ENCODE measurements at places on chromosomes 3 and 15. TPM values are rescaled to one million over a fixed set of nuclear protein-coding genes. Genes with fewer than 3 reads are reported as not detected.

MYZAP gene
- total RNA-seq: 5.8 TPM

RTP1 gene
- total RNA-seq: not detected

TM4SF4 gene
- 0.91 TPM for total RNA-seq

RFTN1 gene
- 3.9 TPM for total RNA-seq

DNA sequence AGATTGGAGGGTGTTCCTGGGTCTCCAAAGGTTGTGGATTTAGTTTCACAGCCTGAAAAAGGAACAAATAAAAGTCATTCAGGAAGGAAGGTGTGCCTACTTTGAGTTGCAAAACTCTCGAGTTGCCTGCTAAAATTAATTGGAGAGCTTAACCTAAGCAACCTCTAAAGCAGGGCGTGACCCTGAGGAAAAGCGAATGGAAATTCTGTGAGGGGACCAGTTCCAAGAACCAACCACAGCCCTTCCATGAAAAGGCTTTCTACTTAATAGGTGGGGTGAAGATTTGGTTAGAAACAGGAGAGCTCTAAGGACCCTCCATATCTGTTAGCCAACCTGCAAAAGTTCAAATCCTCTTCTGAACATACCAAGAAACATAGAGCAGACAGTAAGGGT, 1.5 kb downstream of the CD80 start:
- H3K27ac ChIP-seq: no peak overlapping the region
- H3K36me3 ChIP-seq: no peaks in the 10 kb centered on the region
- DNase-seq: no peak
- H3K4me1 ChIP-seq: no peaks in the 10 kb centered on the region
- H3K4me3 ChIP-seq: no peak overlapping the region

- peaks cover 58% of the 10 kb centered on the region for H3K4me1 ChIP-seq
- H3K27ac ChIP-seq: no peak overlapping the region
- no peaks in the 10 kb centered on the region for H3K36me3 ChIP-seq
- DNase-seq: no peak
Observed at GRCh38 chr3:12752809-12753208, 6.2 kb downstream of the TMEM40 start.
